Activated naive CD4-positive, alpha-beta T cell (primary cell): ENCODE measurements at places on chromosomes 1 and 21.

DNA sequence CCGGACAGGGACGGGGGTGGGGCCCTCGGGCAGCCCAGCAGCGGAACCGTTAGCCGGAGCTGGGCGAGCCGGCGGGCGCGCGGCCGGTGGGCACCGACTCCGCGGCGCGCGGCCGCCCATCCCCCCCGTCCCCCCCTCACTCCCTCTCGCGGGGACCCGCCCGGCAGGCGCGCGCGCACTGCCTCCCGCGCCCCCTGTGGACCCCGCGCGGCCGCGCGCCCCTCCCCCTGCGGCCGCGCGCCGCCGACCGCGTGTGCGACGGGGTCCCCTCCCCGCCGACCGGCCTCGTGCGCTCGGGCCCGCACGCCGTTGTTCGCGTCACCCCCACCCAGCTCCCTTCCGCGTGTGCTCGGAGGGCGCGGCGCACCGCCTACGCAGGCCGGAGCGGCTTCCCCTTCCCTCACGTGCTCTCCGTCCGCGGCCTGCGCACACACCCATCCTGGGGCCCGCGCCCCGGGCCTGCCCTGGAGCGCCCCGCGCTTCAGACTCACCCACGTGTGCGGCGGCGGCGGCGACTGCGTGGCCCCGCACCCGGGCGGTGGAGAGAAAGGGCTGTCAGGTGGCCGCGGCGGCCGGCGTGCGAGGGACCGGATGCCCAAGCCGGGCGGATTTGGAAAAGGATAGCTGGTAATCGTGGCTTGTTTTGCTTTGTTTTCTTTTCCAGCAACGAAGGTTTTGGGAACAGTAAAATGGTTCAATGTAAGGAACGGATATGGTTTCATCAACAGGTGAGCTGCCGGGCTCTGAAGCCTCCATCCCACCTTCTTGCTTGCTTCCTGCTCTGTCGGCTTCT, 717 bp downstream of the YBX1 start:
- peak; percentile 33 for DNase-seq

GRCh38 chr1:29875557-29876028, 639.3 kb downstream of the PTPRU start:
- no peak for DNase-seq

GRCh38 chr21:14617871-14618270, 71.8 kb upstream of the SAMSN1 start:
- DNase-seq: no peak

- no peak for DNase-seq
These were observed 78.6 kb downstream of the TTLL7 start for GRCh38 chr1:83920320-83920719.

- no peak for DNase-seq
These were observed 70.7 kb upstream of the USP24 start for GRCh38 chr1:55285834-55286233.

GRCh38 chr1:211705467-211706091, 30.2 kb upstream of the NEK2 start:
- DNase-seq: no peak

DNA sequence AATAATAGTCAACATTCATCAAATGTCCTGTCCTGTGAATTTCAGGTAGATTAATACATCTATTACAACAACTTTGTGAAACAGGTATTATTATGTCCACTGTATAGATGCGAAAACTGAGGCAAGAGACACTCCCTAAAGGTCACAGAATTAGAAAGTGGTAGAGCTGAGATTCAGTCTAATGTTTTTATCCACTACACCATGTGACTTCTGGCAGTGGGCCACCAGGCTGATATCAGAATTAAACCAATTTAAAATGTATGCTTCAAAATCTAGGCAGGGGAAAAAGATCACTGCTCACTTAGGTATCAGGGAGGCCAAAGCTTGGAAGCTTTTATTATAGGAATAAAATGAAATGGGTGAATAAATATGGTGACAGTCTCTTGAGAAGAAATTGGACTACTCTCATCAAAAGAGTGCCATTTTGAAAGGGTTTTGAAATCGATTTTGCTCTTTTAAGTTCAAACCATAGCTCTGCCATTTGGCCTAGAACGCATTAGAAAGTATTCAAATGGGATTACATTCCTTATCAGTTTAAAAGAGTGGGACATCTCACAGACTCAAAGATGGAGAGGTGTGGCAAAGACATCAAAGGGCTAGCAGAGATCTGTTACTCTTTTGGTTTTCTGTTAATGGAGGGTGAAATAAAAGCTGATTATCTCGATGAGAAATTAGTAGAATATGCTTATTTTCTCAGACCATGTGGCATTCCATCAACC, 1.9 kb downstream of the DDAH1 start:
- DNase-seq: no peak

GRCh38 chr1:112718691-112719418, 3.7 kb upstream of the PPM1J start:
- DNase-seq: peak; percentile 51

GRCh38 chr1:224106568-224107281, 7.2 kb upstream of the FBXO28 start:
- no peak for DNase-seq

GRCh38 chr1:11355559-11356475, 82.8 kb downstream of the UBIAD1 start:
- no peak for DNase-seq

DNA sequence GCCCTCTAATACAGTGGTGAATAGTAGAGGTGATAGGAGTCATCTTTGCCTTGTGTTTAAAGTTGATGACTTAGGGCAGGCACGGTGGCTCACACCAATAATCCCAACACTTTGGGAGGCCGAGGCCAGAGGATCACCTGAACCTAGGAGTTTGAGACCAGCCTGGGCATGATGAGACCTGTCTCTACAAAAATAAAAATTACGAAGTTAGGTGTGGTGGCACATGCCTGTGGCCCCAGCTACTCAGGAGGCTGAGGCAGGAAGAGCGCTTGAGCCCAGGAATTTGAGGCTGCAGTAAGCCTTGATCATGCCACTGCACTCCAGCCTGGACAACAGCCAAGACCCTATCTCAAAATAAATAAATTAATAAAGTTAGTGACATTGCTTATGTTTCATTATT, 26.6 kb downstream of the CAPZA1 start:
- no peak for DNase-seq

- DNase-seq: no peak
These were observed 35.0 kb upstream of the FAM89A start for GRCh38 chr1:231075020-231075419.

DNA sequence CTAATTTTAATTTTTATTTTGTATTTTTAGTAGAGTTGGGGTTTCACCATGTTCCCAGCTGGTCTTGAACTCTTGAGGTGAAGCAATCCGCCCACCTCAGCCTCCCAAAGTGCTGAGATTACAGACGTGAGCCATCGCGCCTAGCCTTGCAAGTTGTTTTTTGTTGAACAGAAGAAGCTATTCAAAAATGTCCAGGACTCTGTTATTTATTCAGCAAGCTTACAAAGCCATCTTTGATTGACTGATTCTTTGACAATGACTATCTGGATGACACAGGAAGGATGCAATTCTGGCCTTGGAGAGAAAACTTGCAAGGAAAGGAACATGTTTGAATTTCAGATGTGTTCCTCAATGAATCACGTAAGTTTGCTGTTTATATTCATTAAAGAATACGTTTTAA, 63.5 kb downstream of the MAP3K7CL start:
- DNase-seq: no peak

DNA sequence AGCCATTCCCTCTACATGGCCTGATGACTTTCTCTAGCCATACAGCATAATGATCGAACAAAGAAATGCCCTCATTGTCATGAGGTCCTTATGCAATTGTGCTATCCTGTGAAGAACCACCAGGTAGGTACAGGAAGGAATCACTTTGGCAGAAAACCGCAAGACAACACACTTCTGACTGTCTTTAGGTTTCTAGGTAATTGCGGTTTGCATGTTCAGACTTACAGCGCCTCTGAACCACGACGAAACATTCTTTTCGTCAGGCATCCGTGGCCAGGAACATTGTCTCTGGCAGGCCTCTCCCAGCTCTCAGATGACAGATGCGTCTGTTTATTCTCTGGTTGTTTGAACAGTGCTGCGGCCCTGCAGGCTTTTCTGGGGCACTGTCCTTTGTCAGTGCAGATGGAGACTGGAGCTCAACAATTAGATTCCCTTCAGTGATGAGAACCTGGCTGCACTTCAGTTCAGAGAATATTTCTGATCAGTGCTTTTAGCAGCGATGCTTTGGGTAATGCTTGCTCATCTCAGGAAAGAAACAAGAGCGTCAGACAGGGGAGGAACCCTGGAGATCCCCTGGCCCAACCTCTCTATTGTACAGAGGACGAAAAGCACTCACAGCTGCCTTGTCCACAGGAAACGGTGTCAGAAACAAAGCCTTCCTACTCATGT, 63.4 kb downstream of the B3GALT5 start:
- DNase-seq: no peak

DNA sequence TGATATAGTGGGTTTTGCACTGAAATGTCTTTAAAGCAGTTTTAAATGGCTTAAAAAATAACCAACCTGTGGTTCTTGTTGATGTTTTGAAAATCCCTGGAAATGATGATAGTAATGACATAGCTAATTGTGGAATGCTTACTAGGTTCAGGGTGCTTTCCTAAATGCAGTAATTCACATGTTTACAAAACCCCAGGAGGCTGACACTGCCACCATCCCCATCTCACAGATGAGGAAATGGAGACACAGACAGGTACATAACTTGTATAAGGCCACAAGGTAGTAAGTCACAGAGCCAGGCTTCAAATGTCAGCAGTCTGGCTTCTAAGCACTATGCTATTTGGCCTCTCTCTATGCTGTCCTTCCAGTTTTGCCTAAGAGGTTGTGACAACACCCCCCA, 40.6 kb downstream of the C8B start:
- DNase-seq: no peak

DNA sequence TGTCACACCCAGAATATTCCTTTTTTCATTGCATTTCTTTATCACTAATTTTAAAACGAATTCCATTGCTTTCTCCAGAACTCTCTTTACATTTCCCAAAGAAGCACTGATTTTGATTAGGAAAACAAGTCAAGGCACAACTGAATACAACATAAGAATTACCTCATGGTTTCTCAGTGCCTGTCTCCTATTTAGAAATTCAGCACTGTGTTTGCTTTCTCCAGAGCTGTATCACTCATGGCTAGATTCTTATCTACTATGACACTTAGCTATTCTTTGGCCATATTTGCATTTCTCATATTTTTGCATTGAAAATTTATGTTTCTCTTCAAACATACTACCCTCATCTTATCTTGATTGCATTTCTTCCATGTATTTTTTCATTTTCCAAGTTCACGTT, 1402.0 kb downstream of the MRPL39 start:
- no peak for DNase-seq

DNA sequence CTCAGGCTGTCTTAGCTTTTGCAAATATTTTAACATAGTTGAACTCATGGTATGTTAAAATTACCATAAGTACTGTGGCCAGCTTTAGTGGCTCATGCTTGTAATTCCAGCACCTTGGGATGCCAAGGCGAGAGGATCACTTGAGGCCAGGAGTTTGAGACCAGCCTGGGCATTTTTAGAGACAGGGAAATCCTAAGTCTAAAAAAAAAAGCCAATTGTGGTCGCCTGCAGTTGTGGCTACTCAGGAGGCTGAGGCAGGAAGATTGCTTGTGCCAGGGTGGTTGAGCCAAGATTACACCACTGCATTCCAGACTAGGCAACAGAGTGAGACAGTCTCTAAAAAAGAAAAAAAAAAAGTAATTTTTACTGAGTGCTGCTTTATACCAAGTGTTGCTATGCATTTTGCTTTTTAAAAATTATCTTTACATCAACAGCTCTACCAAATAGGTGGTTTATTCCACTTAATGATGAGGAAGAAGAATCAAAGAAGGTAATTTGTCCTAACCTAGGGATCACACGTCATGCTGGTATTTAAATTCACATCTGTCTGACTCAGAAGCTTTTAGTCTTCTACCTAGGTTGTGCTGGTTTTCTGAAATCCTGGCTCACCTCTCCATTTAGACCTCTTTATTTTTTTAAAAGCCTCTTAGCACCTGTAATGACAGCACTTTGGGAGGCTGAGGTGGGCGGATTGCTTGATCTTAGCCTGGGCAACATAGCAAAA, 16.8 kb downstream of the PPP1R12B start:
- DNase-seq: no peak

DNA sequence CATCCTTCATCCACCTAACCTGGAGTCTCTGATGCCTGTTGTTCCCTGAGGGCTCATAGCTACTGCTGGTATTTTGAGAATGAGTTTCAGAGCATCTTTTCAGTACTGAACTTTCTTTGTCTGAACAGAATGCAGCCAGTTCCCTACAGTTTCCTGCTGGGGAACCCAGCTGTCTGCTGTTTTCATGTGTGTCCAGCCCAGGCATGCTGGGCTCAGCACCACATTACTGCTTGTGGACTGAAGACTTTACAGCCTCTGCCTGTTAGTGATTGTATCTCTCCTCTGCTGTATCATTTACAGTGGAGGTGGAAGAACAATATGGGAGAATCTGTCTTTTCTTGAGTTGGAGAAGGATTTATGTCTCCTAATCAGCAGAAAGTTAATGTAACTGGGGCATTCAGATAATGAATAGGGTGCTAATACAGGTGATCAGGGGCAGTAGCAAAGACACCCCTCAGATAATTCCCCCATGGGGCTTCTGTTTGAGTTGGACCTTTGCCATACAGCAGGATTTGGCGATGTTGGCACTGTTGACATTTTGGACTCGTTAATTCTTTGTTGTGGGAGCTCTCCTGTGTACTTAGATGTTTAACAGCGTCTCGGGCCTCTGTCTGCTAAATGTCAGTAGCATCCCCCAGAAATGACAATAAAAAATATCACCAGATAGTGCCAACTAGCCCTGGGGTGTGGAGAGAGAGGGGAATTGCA, 207.7 kb downstream of the HHAT start:
- no peak for DNase-seq

DNA sequence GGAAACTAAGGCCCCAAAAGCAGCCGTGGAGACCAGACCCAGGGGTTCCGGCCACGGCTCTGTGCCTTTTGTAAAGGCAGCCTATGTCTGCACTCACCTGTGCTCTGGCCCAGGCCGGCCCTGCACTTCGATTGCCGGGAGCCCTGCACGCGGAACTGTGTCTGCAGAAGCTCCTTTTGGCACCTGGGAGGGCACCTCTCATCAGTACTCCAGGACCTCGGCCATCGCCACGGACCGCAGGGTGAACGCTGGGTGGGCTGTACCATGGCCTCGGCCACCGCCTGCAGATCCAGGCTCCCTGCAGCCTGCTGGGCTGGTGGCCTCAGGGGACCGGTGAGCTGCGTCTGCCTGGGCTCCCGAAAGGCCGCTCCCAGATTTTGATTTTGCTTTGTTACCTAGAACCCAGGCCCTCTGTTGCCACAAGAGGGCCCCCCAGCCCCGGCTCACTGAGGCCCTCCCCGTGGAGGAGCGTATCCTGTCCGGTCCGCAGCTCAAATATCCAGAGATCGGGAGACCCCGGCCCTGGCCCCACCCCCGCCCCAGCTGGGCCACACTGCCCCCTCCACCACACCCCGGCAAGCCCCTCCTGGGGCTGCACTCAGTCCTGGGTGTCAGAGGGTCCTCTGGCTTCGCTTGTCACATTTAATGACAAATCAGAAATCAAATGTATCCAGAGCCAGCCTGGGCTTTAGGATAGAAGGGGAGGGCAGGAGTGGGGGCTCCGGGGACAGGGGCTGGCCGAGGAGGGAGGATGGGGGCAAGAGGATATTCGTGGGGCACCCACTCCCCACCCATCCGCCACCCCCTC, 60.2 kb upstream of the PDE9A start:
- no peak for DNase-seq

- no peak for DNase-seq
These were observed 96.5 kb downstream of the USP25 start for GRCh38 chr21:15826147-15826780.

GRCh38 chr1:56036479-56036878, 542.9 kb downstream of the PLPP3 start:
- no peak for DNase-seq

GRCh38 chr1:214360525-214361164, 79.7 kb downstream of the SMYD2 start:
- no peak for DNase-seq

- no peak for DNase-seq
These were observed 9.5 kb downstream of the SIPA1L2 start for GRCh38 chr1:232620356-232620969.
